ENCODE measurements at places on chromosomes 6 and 20.

DNA sequence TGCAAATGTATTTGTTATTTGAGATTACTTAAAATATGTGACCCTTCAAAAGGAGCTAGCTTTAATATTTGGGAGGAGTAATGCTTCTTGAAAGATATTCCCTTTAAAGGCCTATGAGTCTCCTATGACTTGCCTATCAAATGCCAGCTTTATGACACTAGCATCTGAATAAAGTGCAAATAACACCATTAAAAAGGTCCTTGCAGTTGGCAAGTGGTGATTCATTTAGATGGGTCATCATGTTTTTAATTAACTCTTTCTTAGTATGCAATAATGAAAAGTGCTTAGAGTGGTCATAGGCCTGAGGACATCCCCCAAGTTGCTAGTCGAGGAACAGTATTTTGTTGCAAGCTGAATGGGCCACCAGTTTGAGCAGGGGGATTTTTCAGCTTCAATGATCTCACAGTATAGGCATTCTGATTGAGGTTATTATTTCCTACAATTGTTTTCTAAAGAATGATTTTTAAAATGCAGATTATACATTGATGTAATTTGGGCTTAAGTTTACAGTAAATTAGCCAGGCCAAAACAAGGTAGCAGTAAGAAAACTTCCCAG, 3.7 kb upstream of the CD2AP start:
- no peak for DNase-seq

DNA sequence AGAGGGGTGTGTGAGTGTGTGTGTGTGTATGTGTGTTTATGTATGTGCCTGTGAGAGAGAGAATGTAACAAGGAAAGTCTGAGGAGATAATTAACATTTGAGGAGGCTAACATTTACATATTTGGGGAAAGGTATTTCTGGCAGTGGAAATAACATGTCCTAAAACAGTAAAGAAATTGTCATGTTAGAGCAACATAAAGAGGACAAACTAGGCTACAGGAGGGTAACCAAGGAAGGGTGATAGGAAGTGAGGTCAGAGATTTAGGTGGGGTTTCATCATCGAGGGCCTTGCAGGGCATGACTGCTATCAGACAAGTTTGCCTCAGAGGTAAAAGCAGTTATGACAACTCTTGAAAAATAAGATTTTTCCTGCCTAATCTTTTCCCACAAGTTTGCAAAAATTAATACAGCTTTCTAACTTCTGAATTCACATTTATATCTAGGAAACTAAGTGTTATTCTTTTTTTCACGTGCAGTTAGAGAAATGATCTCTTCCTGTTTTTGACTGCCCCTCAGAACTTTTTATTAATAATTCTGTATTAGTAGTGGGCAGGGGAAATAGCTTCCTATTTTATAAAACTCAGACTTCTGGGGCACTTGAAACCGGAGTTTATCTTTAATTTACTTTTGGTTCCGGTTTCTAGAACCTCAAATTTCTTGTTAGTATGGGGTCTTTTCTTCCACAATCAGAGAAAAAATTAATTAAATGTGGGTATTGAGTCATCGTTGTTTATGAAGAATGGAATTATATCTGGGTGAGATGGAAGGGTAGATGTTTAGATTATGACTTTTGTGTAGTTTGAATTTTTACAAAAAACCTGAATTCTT, 30.5 kb upstream of the RHAG start:
- DNase-seq, result no peak

GRCh38 chr6:170248861-170249600, 41.8 kb downstream of the DLL1 start:
- peak; percentile 59 for DNase-seq

DNA sequence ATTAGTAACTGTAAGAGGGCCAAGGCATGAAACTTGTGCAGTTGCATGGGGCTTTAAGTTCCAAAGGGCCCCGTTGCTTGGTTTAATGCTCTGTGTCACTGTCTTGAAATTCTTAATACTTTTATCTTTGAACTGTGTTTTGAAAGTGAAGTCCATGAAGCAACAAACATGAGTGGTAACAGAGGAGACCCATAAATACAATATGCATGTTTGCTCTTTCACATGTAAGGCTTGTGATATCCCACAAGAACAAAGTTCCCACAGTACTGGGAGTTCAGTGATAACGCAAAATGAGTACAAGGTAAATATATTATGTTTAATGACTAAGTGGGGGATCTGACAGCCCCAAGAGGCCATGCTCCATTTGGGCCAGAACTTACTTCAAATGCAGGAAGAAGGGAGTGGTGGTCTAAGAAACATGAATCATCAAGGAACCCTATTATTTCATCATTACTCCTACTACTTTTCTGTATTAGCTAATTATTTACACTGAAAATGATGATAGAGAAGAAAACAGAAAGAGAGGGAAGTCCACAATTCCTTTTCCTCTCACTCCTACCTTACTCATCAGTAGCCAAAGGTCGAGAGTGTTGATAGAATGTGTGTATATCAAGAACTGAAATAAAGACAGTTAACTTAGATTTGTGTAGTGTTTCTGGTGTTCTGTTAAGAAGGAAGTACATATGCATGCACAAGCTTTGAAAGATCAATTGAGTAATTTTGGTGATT, 157.3 kb downstream of the PHF3 start:
- no peak for DNase-seq

DNA sequence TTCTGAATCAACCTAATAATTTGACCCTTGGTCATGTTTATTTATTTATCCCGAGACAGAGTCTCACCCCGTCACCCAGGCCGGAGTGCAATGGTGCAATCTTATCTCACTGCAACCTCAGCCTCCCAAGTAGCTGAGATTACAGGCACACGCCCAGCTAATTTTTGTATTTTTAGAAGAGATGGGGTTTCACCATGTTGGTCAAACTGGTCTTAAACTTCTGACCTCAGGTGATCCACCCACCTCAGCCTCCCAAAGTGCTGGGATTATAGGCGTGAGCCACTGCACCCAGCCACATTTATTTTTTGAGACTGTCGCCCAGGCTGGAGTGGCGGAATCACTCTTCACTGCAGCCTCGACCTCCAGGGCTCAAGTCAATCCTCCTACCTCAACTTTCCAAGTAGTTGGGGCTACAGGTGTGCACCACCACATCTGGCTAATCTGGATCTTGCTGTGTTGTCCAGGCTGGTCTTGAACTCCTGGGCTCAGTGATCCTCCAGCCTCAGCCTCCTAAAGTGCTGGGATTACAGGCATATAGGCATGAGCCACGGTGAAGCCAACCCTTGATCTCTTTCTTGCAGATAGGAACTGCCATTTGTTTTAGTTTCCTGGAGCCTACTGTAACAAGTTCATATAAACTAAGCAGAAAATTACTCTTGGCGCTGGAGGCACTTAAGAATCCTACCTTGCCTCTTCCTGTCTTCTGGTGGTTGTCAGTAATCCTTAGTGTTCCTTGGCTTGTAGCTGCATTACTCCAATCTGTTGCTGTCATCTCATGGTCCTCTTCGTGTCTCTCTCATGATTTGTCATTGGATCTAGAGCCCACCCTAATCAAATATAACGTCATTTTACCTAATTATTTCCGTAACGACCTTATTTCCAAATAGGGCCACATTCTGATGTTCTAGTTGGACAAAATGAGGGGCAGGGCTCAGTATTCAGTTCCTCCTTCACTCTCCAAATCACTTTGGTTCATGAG, 2.3 kb downstream of the RPS18 start:
- DNase-seq, result no peak

- no peak for DNase-seq
Measured at GRCh38 chr6:140434761-140435160, 1060.3 kb upstream of the CITED2 start.

GRCh38 chr6:27318973-27319372, 6.9 kb upstream of the POM121L2 start:
- no peak for DNase-seq

All from kidney (tissue), 22 donors.